ENCODE measurements at places on chromosomes 2 and 18. TPM values are rescaled to one million over a fixed set of nuclear protein-coding genes. Genes with fewer than 3 reads are reported as not detected.

- no peak for DNase-seq
Observed at GRCh38 chr2:164922134-164922533, 33.2 kb downstream of the SLC38A11 start.

GRCh38 chr2:234790380-234790779 is 161.4 kb upstream of the SH3BP4 start:
- DNase-seq, result no peak

Gene MYOM1
- 0.55 TPM for total RNA-seq

Gene CAPN14
- 0.17 TPM for total RNA-seq

Gene ME2
- total RNA-seq, result 113 TPM

GRCh38 chr2:134020608-134021007 is 233.3 kb upstream of the MGAT5 start:
- DNase-seq, result no peak

- no peak for DNase-seq
Observed at GRCh38 chr2:64595397-64596176, 58.1 kb downstream of the SERTAD2 start.

DNA sequence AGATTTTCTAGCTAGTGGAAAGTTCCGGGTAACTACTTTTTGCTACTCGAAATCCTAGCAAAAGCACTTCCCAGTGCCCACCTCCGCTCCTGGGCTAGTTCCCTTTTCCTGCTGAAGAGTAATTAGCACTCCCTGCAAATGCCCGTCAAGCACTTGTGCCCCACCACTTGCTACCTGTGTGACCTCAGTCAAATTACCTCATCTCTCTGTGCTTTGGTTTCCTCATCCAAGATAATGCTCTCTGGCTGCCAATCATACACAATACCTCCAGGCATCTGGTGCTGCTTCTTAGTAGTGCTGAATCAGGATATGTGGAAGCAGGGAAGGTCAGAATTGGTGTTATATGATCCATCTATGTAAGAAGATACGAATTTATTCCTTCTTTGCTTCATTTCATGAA is 102.1 kb upstream of the CDCA7 start:
- no peak for DNase-seq
